Peyer's patch (tissue), 4 donors: ENCODE measurements at places on chromosomes 1 and 21. TPM values are rescaled to one million over a fixed set of nuclear protein-coding genes. Genes with fewer than 3 reads are reported as not detected.

The DYNLT5 gene
- total RNA-seq, result not detected

The MIXL1 gene
- not detected for total RNA-seq

The PAQR7 gene
- total RNA-seq, result 6.7 TPM

The ZBTB8B gene
- not detected for total RNA-seq

The S100A9 gene
- total RNA-seq, result 96.6 TPM

The CLCA2 gene
- total RNA-seq, result not detected

The CLDN17 gene
- not detected for total RNA-seq

The KRTAP13-4 gene
- total RNA-seq, result not detected

The HSPA6 gene
- 0.35 TPM for total RNA-seq

The ETV3L gene
- total RNA-seq, result not detected

The ZMPSTE24 gene
- total RNA-seq, result 11.6 TPM

The CHAF1B gene
- 1.8 TPM for total RNA-seq

The KCNJ15 gene
- total RNA-seq, result not detected

The TNFRSF18 gene
- 38.0 TPM for total RNA-seq

The FOXO6 gene
- not detected for total RNA-seq

The RXRG gene
- not detected for total RNA-seq

The ADCY10 gene
- total RNA-seq, result not detected
